ENCODE measurements at places on chromosomes 11 and 22.
A peak's percentile ranks its signal among the peaks of the same experiment; 100 is the strongest.

DNA sequence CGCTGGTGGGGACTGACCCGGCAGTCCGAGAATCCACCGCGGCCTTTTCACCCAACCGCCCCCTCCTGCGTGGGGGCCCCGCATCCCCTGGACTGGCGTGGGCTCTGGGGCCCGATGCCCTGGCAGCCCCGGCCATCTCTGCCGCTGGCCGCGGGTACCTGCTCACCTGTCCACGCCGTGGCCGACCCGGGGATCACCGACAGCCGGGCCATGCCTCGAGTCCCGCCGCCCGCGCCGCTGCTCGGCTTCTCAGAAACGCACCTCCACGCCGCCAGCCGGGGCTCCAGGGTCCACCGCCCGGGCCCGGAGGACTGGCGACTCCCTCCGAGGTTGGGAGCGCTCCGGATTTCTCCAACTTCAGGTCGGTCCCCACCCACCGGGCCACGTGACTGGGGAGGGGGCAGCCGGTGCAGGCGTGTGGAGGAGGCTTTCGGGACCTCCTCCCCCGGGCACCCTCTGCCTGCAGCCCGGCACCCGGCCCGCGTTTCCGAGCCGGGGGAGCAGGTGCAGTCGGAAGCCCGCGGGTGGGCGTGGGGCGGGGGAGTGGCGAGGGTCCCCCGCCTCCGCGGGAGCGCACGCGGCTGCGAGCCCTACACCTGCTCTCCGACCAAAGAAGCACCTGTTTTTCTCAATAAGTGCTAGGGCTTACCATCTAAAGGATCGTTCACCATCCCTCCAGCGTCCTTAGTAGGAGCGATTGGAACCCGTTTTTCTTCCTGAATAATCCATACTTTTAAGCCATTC, 554 bp upstream of the NRIP3 start:
- DNase-seq: no peak

- no peak for DNase-seq
These were observed 37.0 kb downstream of the PC start for GRCh38 chr11:66920978-66921784.

DNA sequence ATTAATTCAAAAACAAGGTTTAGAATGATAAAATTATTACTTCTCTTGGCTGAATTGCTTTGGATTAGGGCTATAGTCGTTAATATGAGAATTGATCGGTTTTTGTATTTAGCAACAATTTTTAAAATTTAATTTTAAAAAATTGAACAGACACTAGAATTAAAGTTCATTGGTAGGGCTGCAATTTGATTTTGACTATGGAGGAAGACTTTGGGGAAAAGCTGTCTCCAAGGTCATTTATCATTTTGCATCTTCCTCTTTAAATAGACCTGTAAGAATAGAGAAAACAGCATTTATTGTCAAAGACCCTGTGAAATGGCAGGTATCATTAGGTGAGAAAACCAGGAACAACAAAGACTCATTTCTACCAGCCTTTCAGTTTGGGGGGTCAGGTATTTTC, at the start of gene OR4S2:
OR4S2 (plus strand) TSS at position 301 of the 400 bp plus-strand sequence. CDS start 2,577 bp downstream, outside the sequence.
- DNase-seq: no peak

DNA sequence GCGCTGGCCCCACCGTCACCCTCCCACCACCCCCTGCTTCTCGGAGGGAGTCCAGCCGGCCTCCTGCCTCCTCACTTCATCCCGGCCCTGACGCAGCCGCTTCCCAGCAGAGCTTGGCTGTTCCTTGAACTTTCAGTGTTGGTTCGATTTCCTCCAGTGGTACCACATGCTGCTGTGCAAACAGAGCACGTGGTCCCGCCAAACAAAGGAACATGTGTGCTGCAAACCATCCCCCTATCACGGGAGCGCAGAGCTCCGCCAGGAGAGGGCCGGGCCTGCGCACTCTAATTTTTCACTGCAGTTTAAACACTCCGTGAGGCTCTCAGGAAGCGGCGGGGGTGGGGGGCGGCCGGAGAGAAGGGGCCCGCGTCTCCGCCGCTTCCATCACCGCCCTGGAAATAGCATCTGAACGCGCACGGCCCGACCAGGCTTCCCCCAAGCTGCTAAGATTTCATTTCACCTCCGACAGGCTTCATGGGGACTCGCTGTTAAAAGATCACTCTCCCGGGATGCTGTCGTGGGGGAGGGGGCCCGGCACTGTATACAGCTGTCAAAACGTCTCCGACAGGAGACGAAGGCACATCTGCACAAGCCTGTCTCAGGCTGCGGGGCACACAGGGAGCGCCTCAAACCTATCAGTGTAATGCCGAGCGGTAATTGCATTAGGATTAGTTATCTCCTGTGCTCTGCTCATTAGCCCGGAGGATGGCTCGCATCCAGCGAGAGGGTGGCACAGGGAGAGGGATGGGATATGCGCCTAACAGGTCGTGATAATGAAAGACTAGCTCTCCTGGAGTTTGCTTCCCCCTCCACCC, 269.9 kb upstream of the SORL1-AS1 start:
- DNase-seq: peak; percentile 72

GRCh38 chr22:26169315-26170111, at the start of gene SEZ6L:
Gene SEZ6L, plus strand, starts transcription at chr22:26169462. Its CDS starts 208 bp downstream, at chr22:26169670.
- DNase-seq: peak; percentile 44

GRCh38 chr22:35559354-35560005, 18.8 kb downstream of the RASD2 start:
- DNase-seq: no peak

DNA sequence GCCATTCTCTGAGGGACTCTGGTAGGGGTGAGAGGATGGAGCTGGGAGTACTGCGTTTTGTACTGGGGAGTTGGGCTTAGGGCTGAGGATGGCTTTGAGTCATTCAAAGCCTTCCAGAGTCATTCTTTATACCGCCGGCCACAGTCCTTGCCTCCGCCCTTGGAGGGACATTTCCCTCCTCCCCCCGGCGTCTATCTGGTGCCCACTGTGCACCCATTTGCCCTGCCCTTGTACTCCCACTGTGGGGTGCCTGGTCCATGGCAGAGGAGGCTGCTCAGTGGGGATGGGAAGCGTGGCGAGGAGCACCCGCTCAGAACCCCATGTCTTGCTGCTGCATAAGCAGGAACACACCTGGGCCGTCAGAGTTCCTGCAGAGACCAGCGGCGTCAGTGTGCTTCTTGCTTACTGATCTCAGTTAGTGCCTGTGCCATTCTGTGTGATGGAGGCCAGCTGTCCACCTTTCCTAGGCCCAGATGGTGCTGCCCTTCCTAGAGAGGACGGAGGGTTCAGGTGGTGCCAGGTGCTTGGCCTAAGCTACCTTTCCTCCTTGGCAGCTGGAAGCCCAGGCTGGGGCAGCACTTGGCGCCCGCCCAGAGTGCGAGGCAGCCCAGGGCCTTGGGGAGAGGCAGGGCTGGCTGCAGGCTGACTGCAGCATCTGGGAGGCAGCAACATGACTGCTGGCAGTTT, 23.3 kb upstream of the TMEM191C start:
- DNase-seq: no peak

GRCh38 chr11:70650075-70650909, 252.0 kb downstream of the CTTN start:
- peak; percentile 62 for DNase-seq

DNA sequence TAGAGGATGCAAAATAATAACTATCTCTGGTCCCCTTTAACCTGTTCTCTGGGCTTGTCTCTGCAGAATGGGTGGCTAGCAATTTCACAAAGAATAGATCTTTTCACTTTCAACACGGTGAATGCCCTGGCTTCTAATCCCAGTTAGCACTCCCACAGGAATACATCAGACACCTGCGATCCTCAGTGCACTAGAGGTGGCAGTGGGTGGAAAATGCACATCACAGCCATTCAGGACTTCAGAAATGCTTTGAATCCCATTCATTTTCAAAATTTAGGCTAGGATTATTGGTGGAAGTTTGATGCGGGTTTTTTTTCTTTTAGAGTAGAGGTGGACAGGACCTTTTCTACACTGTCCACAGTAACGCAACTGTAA, 55.1 kb downstream of the OPCML start:
- no peak for DNase-seq

DNA sequence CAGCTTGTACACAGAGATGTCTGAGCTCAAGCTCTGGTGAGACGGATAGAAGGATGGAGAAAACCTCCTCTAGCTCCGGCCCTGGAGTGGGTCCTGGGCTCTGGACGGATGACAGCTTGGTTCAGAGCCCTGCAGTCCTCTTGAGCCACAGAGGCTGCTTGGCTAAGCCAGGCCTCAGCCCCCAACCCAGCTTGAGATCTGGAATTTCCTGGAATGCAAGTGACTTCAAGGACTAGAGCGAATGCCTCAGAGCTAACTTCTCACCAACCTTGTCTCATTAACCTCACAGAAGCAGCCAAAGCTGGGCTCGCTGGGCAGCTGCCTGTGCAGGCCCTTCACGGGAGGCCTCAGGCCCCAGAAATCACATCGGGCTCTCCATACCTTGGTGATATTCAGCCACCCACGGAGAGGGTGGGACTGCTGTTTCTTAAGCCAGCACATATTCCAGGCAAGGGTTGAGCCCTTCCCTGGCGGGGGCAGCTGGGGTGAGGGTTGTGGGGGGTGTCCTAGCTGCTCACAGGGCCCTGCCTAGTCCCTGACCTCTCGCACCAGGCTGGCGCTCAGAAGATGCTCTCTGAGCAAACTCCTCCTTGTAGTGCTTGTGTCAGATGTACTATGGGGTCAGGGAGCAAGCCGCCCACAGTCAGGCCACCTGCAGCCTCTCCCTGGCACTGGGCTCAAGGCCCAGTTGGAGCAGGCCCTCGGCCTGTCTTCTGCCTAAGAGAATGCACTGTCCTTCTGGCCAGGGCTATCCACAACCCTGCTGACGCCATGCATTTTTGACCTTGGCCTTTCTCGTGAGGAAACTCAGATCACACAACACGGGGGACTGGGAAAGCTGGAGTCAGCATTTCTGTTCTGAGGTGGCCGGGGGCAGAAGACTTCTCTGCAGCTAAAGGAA, 73.6 kb upstream of the TTLL12 start:
- no peak for DNase-seq

GRCh38 chr11:3095712-3096361, 38.6 kb upstream of the CARS1 start:
- DNase-seq: peak; percentile 37

- no peak for DNase-seq
These were observed 6.3 kb downstream of the PPP2R1B start for GRCh38 chr11:111759778-111760407.

- DNase-seq: no peak
These were observed 1035.3 kb downstream of the NTM start for GRCh38 chr11:132405728-132406127.

DNA sequence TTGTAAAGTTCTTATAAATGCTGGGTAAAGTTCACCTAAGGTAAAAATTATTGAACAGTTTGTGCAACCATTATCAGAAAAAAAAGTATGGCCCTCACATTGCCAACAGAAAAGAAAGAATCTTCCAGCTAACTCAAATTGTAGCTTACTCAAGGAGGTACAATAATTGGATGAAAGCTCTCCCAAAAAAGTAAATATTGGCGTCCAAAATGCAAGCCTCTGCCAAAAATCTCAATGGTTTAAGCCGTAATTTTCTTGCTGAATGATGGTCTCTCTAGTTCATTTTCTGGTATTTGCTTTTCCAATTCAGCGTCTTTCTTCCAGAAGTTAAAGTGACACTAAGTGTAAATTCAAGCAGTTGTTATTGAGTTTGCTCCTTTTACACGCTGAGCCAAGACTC, 727.3 kb downstream of the LRRC4C start:
- no peak for DNase-seq

DNA sequence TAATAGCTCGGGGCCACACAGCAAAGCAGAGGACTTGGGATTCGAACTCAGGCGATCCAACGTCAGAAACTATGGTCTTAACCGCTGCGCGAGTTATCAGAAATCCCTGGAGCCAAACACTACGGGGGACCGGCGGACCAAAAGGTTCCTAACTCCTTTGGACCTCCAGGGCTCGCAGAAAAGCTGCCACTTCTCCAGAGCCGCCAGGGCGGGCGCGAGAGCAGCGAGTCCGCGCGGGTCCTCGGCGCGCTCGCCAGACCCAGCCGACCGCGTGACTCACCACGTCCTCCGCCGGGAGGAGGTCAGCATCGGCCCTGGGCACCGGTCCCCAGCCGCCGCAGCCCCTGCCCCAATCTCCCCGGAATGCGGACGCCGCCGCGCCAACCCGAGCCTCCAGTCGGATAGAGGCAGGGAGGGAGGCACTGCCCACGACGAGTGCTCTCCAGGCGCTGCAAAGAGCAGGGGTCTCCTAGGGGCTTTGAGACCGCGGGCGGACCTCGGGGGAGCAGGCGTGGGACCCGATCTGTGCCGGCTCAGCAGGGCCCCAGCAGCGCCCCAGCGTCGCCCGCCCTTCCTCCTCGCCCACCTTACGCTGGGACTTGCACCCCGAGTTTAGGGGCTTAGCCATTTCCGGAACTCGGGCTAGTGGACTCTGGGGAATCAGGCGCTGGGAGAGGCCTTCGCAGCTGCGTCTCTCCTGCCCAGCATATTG, 6.2 kb upstream of the ALX4 start:
- no peak for DNase-seq

- no peak for DNase-seq
These were observed 97.4 kb upstream of the POU2AF2 start for GRCh38 chr11:111148121-111148520.

DNA sequence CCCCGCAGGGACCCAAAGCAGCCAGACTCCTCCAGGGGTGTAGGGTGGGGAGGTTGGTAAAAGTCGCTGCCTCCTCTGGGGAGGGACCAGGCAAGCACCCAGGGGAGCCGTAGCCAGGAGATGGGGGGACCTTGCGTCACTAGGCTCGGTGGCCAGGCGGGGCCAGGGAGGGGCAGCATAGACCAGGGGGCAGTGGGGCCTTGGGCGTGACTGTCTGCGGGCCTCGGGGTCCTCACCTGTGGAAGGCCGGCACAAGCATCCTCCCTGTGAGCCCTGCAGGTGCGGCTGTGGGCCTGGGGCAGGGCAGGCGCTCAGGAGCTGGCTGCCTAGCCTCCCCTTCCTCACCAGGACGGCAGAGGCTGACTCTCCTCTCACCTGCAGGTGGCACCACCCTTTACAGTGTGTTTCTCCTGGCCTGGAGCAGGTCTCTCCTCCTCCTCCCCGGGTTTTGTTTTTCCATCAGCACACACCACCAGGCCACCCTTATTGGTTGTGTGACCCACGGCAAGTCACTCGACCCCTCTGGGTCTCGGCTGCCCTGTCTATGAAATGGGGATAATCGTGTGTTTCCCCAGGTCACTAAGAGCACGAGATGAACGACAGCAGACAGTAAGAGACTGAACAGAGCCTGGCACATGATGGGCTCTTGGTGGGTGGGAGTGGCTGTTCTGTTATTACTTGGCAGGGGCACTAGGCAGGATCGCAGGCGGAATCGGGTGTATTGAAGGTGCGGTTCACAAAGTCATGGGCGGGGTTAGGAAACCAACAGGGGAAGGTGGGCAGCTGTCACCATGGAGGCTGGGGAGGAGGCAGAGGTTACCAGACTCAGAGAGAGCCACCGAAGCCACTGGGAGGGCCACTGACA, 52.7 kb downstream of the FLRT1 start:
- DNase-seq: no peak

- no peak for DNase-seq
These were observed 791.0 kb downstream of the TBC1D22A start for GRCh38 chr22:47553436-47553835.
